ENCODE measurements at places on chromosomes 7 and 10.
A peak's percentile ranks its signal among the peaks of the same experiment; 100 is the strongest.

GRCh38 chr10:77578583-77579227, 58.9 kb downstream of the KCNMA1 start:
- DNase-seq, result no peak

- DNase-seq, result no peak
Measured at GRCh38 chr7:106285855-106286492, 1.2 kb upstream of the NAMPT start.

GRCh38 chr7:98284335-98285036, 3.0 kb downstream of the BRI3 start:
- DNase-seq, result no peak

GRCh38 chr7:45203936-45204445, 46.4 kb downstream of the RAMP3 start:
- DNase-seq, result no peak

DNA sequence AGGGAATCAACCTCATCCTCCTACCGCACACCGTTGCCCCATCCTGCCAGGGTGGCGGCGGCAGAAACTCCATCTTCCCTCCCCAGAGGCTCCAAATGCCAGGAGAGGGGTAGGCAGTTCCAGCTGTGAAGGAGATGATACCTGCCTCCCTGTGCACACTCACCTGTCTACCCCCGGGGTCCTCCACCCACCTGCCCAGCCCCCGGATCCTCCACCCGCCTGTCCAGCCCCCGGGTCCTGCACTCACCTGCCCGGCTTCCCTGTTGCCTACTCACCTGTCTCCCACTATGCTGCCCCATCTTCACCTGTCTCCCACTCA, 13.4 kb upstream of the DNAAF5 start:
- DNase-seq, result no peak

DNA sequence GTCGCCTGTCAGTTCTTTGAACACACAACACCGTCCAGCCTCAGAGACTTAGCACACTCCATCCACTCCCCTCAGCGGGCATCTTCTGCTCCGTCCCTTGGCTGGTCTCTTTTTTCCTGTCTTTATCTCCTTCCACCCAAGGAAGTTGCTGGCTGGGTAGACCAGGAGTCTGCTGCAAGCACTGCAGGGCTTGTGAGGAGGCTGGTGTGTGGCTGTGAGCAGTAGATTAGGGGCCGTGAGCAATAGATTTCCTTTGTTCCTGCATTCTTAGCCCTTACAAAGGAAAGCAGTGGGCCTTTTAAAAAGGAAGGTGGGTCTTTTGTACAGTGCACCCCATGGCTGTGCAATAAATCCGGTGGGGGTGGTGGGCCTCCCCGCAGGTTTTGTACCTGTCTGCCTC, 100.3 kb upstream of the BTBD16 start:
- no peak for DNase-seq

GRCh38 chr7:43199371-43200160, 87.1 kb downstream of the HECW1 start:
- DNase-seq, result no peak

- no peak for DNase-seq
Measured at GRCh38 chr7:101817471-101818286, at the start of gene CUX1. Gene CUX1, plus strand, starts transcription at chr7:101817626. Its CDS starts 14 bp downstream, at chr7:101817640.

- DNase-seq, result no peak
Measured at GRCh38 chr10:21340331-21340730, 185.2 kb downstream of the SKIDA1 start.

GRCh38 chr10:98258683-98259454, 9.1 kb downstream of the LOXL4 start:
- no peak for DNase-seq

GRCh38 chr7:100867040-100867775, at the start of gene TRIP6:
Gene TRIP6, plus strand, starts transcription at chr7:100867387. Its CDS starts 111 bp downstream, at chr7:100867498.
- peak; percentile 56 for DNase-seq

GRCh38 chr7:5296611-5297226, 14.0 kb downstream of the SLC29A4 start:
- no peak for DNase-seq

DNA sequence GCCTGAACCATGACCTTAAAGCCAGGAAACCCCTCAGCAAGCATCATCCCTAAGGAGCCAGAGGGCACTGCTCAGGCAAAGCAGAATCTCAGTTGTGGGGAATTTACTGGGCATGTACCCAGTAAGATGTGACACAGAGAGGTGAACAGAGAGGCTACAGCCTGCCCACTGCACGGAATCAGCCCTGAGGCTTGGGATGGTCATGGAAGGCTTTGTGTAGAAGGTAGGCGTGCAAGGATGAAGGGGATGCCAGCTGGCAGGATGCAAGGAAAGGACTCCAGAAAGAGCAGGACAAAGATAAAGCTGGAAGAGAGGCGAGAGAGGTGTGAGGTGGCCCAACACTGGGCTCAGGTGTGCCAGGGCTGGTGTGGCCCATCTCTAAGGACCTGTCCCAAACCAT, 2.4 kb upstream of the AIFM2 start:
- no peak for DNase-seq

DNA sequence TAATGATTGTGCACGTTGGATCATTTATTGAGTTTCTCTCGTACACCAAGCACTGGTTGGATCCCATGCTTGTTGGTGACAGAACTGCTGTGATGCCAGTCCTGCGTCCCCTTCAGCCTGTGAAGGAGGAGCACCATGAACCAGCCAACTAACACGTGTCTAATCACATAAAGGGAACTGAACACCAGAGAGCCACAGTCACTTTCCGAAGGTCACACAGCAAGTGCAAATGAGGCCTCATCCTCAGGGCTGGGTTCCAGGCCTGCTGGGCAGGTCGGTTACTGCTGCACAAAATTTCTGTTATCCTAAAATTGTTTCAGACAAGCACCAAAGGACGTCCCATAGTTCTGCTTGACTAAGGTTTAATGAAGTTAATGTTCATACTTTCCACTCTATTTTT, 332.0 kb upstream of the ZNF32 start:
- DNase-seq, result no peak

DNA sequence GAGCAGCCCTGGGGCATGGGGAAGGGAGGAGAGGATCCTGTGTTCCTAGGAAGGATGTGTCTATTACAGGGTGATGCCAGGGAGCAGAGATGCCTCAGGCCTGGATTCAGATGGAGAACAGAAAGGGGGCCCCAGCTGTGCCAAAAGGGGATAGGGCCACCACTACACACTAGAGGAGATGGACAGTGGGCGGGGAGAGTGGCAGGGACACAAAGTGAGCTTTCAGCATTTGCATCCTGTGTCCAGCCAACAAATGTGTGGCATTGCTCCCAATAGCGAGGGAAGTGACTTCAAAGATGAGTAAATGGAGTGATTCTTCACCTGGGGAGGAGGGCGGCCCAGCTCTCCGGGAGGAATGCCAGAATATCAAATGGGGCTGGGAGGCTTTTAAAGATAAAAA, 64.9 kb upstream of the WAPL start:
- no peak for DNase-seq

DNA sequence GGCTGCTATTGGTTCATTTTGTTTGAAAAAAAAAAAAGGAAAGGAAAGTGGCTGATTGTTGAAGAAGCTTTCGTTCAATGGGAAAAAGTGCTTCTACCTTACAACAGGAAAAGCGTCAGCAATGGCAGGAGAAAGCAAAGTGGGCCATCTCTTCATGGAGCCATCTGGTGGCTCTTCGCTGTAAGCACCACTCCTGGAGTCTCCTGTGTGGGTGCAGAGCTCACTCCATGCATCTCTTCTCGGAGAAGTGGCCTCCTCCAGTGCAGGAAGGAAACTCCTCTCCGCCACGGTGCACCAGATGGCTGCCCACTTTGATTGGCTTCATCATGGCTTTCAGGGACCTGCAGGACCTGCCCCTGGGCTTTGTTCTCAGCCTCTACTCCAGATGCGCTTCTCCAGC, 250.9 kb downstream of the PTEN start:
- no peak for DNase-seq

DNA sequence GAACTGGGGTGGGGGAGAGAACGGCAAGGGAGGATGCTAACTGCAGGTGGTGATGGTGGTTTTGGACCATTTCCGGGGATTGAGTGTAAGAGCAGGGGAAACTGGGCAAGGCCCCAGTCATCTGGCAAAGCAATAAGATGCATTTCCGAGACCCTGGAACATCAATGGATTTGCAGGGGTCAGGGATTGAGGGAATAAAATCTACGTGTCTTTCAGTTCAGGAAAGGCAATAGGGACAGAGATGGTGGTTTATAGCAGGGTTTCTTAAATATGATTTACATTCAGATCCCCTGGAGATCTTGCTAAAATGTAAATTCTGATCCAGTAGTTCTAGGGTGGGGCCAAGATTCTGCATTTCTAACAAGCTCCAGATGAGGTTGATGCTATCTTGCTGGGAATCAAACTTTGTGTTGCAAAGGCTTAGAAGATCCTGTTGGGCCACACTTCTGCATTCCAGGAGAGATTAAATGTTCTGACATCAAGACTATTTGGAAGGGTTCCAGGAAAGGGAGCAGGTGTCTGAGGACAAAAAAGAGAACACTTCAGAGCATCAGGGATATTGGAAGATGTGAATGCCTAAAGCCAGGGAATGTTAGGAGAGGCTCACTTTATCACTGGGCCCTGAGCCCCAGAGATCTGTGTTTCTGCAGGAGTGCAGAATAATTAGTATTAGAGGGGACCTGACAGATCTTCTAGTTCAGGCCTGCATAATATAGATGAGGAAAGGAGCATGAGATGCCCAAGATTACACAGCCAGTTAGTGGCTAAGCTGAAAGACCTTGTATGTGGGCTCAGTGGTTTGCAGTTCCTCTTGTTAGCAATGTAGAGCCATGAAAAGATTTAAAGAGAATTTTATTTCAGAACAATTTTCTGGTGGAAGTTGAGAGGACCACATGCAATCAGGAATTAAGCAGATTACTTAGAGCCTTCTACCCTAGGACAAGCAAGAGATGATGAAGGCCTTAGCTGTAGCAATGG, 32.4 kb downstream of the BLNK start:
- DNase-seq, result no peak

DNA sequence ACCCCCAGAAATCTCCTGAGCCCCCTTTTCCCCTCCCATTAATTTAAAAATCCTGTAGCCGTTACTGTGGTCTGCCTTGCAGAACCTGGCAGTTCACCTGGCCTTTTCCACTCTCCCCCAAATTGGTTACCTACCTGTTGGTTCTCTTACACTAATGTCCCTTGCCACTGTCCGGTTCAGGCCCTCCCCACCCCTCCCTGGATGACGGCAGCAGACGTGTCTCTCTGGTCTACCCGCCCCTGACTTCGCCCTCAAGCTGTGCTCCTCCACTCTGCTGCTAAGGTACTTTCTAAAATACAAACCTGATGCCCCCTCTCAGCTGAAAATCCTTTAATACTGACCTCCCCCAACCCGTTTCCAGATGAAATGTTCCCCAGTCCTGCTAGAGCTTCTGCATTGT, 15.6 kb upstream of the SH3PXD2A start:
- DNase-seq, result no peak

DNA sequence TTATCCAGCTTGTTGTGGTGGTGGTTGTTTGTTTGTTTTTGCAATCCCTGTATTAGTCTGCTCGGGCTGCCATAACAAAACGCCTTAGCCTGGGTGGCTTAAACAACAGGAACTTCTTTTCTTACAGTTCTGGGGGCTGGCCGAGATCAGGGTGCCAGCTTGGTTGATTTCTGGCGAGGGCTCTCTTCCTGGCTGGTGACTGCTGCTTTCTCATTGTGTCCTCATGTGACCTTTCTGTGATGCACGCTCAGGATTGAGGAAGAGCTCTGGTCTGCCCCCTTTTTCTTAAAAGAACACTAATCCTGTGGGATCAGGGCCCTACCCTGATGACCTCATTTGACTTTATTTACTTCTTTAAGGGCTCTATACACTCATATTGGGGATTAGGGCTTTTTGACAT, 107.1 kb upstream of the NRP1 start:
- no peak for DNase-seq

GRCh38 chr10:12539350-12540164, 190.2 kb downstream of the CAMK1D start:
- no peak for DNase-seq

GRCh38 chr10:103653581-103654037, 160.1 kb downstream of the NEURL1 start:
- no peak for DNase-seq

DNA sequence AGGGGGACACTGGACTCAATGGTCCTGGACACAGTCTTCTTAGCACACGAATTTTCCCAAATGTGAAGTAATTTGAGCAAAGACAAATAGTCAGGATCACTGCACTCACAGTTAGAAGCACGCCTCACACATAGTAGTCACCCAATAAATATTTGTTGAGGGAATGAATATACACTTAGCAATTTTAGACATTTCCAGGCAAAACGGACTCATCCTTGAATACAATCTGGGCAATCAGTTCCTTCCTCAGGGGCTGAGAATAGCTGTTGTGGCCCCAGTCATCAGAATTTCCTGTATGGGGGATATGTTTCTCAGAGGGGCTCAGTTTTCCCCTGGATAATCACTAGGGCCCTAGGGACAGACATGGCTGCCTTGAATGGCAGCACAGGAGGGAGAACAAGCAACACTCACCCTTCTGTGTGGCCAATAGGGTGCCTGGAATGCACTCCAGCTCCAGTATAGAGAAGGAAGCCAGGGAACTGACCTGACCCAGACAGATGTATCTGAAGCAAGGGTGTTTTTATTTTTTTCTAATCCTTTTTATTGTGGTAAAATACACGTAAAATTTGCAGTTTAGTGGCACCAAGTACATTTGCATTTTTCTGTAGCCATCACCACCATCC, 282.7 kb upstream of the ZNF32 start:
- no peak for DNase-seq

DNA sequence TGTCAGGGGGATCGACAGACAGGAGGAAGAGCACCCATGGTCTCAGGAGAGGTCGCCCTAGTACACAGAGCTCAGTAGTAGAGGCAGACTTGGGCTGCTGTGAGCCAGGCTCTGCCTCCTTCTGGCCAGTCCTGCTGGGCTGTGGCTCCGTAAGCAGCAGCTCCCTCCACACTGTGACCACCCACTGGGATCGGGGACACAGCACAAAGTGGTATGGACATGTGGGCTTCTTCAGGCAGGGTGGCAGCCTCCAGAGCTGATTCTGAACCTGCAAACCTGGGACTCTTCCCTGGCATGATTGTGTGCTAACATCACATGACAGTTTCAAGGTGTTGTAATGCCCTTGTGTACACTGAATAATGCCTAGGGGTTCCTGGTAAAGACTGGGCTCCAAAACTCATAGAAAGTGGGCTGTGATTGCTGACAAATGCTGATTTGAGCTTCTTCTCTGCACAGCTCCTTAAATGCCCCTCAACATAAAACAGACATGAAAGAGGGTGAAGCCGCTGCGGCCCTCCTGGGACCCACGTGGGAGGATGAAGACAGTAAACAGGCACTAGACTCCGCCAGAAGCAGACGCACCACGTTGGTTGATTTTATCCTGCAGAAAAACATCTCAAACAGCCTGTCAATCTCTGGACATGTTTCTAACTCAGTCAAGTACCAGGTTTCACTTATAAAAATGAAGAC, 76.7 kb downstream of the GPR26 start:
- no peak for DNase-seq

DNA sequence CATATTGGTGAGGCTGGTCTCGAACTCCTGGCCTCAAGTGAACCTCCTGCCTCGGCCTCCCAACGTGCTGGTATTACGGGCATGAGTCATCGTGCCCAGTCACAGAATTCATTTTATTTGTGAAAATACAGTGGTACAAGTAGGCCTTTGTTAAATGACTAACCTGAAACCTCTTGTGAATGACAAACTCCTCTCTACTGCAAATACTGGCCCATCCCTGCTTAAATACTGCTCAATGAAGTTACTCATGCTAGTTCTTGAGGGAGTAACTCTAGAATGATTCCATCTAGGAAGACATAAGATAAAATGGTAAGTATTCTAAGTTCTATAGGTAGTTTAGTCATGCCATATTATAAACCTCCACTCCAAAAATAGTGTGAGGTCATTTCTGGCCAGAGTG, 80.7 kb downstream of the UBE2H start:
- peak; percentile 66 for DNase-seq

- no peak for DNase-seq
Measured at GRCh38 chr10:105243825-105244224, 602.7 kb downstream of the SORCS3 start.

Data from epithelial cell of prostate (primary cell).